ENCODE measurements at places on chromosomes 12 and 14.
A peak's percentile ranks its signal among the peaks of the same experiment; 100 is the strongest.

DNA sequence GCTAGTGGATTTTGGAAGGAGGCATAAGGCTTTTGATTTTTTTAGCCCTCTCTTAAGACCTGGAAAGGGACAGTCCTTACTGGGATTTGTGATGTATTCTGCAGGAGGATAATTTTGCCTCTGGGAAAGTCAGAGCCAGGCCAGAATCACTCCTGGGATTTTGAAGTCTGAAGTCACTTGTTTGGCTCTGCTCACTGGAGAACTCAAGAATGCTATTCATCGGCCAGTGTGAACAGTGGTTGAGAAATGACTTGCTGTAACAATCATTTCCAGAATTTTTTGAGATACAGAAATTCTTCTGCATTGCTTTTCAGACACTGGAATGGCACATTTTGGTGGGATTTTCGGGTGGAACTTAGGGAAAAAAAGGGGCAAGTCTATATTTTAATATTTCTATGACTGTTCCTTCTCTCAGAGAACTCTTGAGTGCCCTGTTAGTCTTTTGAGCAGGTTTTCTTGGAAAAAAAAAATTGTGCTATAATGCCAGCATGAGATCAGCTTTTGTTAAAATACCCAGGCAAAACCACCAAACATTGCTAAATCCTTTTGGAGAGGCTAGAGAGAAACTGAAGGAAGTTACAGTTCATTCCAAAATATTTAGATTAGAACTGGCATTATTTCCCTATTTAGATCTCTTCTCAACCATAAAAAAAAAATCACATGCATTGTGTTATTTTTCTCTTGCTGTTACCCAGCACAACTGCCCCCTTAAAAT lies 26.1 kb upstream of the BHLHE41 start:
- ATAC-seq, result no peak

GRCh38 chr12:67558775-67559174 lies 89.8 kb upstream of the DYRK2 start:
- no peak for ATAC-seq

- ATAC-seq, result no peak
Measured at GRCh38 chr12:110818511-110818910, 28.3 kb upstream of the CCDC63 start.

DNA sequence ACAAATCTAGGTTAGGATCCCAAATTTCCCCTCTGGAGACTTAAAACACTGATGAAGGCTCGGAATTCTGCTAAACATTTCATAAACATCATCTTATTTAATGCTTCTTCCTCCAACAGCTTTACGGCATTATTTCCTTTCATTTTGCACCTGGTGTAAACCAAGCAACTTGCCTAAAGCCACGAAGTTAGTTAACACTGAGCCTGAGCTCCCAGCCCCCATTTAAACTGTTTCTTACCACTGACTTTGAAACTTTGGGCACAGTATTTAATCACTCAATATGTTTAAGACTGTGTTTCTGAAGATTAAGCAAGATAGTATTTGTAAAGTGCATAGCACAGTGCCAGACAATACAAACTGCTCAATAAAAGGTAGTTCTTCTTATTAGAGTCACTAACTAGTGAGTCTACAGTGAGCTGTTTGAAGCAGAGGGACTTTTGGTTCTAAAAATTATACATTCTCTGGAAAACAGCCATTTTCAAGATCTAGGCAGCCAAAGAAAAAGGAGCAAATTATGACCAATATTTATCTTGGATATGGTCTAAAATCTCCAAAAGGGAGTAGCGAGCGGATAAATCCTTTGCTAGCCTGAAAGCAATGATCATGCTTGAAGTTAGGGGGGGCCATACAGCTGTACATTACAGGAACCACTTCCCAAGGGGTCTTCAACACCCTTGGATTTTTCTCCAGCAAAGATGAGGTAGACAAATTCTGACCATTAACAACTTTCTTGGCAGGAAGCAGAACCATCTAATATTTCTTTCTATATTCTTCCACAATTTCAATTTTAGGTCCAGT lies 4.0 kb downstream of the EGLN3 start:
- no peak for ATAC-seq

GRCh38 chr14:95290021-95290420 lies 29.7 kb downstream of the CLMN start:
- no peak for ATAC-seq

DNA sequence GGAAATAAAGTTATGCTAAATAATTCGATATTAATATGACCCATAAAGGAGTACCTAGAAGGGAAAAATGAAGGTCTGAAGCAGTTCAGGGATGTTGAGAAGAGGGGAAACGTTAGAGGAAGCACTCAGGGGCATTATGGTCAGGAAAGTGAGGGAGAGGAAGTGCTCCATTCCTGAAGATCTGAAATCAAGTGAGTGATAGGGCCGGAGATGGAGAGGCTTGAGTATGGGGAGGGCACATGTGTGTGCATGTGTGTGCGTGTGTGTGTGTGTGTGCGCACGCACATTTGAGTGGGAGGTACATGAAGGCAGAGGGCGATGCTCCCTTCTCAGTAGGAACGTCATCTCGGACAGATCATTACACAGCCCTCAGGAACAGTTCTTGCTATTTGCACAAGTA lies 4.9 kb upstream of the DCD start:
- no peak for ATAC-seq

GRCh38 chr14:37081218-37081617 lies 91.2 kb downstream of the SLC25A21 start:
- ATAC-seq, result peak; percentile 96

GRCh38 chr14:75589931-75590330 lies 11.5 kb downstream of the FLVCR2 start:
- no peak for ATAC-seq
